Forelimb muscle (tissue), 1 donor: ENCODE measurements at places on chromosomes 1 and 21. TPM values are rescaled to one million over a fixed set of nuclear protein-coding genes. Genes with fewer than 3 reads are reported as not detected.

The TLCD4 gene
- 12.7 TPM for polyA plus RNA-seq

The LYPD8 gene
- not detected for polyA plus RNA-seq

The C1orf141 gene
- not detected for polyA plus RNA-seq

The MAP3K21 gene
- polyA plus RNA-seq: 0.20 TPM

The SPRR1B gene
- not detected for polyA plus RNA-seq

The ATP5PO gene
- polyA plus RNA-seq: 304 TPM

GRCh38 chr1:40690771-40691537, 550 bp upstream of the NFYC start:
- DNase-seq: no peak

- no peak for DNase-seq
Measured at GRCh38 chr1:2575801-2576663, 10.5 kb upstream of the PRXL2B start.

- DNase-seq: no peak
Measured at GRCh38 chr1:173205146-173206051, 1.7 kb downstream of the TNFSF4 start.

DNA sequence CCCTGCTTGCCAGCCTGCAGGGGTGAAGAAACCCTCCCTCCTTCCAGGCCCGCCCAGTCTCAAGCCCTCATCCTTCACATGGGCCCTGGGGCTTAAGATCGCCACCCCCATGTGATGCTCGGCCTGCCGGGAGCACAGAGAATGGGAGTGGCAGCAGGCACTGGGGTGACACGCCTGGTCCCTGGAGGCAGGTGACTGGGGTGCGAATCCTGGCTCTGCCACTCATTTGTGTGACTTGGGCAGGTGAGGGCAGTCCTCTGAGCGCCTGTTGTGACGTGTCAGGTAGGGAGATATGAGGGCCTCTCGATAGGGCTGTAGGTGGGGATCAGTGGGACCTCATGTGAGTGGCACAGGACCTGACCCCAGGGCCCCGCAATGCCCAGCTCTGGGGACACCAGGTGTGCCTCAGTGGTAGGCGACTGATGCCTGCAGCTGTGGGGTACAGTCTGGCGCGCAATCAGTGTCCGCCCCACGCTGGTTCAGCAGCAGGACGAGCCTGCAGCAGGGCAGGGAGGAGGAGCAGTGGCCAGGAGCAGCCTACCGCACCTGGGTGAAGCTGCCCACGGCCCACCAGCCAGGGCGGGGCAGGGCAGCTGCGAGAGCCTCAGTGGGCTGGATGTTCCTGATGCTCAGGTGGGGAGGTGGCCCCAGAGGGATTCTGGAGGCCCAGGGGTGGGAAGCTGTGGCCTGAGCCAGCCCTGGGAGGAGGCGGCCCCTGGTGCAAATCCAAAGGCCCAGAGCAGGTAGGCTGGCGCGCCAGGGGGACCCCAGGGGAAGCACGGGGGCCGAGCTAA, 6.2 kb downstream of the SH2D5 start:
- no peak for DNase-seq

- DNase-seq: no peak
Measured at GRCh38 chr1:161932668-161933067, 91.0 kb downstream of the OLFML2B start.

DNA sequence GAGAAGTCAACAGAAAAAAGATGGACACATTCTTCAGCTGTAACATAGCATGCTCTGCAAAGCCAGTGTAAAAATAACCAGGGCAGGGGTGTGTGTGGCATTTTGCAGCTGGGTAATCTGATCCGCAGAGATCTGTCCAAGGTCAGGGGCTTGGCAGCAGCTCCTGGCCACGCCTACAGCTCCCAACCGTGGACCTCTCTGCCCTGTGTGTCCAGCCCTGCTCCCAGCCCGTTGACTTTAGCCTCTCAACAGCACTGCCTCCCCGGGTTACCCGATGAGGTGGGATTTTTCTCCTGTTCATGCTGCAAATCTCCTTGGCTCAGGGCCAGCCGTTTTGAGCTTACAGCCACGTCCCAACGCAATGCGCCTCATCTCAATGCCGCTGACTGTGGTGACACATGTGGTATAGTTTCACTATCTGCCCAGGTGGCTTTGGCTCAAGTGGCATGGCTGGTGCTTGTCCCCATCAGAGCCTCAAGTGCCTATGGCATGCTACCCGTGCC, 68.1 kb downstream of the VWA5B1 start:
- DNase-seq: no peak

GRCh38 chr1:165403835-165404482, 41.0 kb downstream of the RXRG start:
- DNase-seq: no peak

DNA sequence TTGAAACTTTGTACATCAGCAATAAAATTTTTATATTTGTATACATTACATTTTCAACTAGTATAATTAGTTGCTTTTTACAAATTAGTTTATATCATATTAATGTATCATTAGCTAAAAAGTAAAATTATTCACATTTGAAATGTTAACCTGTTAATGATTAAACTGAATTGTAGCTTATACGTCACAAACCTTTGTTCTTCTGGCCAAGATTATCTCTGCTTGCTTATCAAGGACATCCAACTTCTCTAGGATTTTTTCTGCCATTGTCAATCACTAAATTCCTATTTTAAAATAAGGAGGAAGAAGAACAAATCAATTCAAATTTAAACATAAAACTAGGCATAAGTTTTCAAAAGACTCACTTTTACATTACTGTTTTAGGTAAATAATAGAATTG, 7.8 kb downstream of the C1orf141 start:
- no peak for DNase-seq

GRCh38 chr1:232512712-232513111, 117.2 kb downstream of the SIPA1L2 start:
- no peak for DNase-seq

DNA sequence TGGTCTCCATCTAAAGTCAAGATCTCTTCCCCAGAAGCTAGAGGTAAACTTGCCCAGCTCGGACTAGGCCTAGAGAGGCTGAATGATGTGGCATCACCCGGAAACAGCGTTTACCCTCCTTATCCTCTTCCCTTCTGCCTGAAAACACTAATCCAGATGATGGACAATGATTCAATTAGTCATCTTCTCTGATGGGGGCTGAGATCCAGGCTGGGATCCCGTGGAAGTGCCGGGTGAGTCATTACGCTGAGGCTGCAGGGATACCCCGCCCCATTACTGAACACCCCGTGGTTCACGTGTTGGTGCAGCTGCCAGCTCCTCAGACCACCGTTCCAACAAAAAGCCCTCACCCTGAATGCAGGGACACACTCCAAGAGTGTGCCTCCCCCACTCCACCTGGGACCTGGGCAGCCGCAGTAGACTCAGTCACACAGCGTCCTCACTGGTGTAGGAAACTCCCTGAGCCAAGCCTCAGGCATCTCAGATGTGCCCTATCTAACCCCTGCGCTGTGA, 2.0 kb downstream of the S100A6 start:
- DNase-seq: no peak

- DNase-seq: no peak
Measured at GRCh38 chr1:22527555-22528296, 35.6 kb upstream of the EPHA8 start.

DNA sequence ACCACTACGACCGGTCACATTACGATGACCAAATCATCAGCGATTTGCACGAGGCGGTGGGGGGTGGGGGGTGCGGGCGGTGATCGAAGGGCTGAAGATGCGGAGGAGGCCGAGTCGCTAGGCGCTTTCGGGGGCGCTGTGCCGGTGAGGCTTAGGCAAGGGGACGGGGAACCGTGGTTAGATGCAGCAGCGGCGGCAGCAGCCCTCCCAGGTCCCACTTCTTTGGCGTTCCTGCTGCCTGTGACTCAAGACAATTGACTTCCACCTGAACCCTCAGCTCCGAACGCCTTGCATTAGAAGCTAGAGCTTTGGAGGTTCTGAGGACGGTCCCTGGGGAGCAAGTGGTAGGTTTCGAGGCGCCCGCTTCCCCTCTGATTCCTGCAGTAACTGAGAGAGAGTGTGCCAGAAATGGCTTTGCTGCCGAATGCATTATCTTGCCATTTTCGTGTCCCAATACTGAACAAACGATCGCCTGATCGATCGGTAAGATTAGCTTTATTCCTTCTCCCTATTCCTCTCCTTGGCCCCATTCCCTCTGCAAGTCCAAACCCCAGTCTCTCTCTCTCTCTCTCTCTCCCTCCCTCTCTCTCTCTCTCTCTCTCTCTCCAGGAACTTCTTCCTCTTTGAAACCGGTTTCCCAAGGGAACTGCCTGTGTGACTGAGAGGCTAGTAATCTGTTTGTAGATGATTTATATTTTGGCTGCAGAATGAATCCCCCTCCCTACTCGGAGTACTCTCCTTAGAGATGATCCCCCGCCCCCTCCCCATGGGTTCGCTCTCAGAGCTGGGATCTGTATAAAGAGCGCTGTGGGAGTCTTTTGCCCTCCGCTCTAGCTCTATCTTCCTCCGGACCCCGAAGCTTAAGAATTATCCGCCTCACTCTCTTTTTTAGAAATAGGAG, 735 bp upstream of the BRINP3 start:
- DNase-seq: no peak

DNA sequence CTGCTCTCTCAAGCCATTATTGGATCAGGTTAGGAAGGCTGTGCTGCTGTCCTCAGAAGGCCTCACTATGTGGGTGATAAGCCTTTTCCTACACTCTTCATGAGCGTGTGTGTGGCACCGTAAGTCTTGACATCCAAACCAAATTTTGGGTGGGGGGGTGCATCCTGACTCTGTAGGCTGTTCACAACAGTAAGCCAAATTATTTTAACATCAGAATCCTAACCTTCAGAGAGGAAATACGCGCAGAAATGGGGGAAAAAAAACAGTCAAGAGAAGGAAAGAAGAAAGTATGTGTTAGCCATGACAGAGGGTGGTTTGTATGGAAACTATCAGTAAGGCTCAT, 21.0 kb downstream of the STPG1 start:
- DNase-seq: no peak

DNA sequence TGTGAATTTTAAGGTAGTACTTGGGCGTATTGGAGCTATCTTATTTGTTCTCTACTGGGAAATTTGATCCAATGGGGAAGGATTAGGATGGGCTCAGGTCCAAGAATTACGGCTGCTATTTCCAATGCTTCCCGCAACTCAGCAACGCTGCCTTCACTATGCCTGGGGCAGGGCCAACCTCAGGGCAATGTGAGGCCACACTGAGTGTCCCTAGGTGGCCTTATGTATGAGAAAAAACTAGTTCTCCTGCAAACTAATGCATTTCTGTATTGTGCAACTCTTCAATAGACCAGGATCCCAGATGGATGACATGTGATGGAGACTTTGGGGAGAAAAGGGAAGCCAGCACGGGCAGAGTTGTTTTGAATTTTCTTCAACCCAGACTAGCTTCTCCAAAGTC, 168.1 kb downstream of the DUSP10 start:
- no peak for DNase-seq

- DNase-seq: no peak
Measured at GRCh38 chr1:202063093-202063492, 52.7 kb downstream of the ELF3 start.

DNA sequence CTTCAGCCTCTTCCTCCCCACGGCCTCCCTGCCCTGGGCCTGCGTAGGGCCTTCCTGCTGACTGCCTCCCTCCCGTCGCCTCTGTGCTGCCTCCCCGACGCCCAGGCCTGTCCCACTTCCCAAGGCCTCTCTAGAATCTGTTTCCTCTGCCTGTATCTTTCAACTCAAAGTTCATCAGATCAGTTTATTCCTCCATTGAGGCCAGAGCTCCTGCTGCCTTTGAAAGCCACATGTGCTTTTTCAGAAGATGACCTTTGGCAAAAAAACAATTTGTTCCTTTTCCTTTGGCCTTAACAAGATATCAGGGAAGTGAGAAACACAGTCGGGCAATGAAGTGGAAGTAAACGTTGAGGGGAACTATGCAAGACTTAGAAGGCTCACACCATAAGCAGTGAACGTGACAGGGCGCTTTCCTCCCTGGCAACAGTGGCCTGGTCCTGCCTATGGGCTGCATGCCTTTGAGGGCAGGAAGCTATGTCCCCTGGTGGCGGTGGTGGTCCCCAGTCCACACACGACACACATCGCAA, 85.9 kb downstream of the PSMG1 start:
- DNase-seq: no peak

- DNase-seq: no peak
Measured at GRCh38 chr21:41973861-41974751, 20.3 kb upstream of the C2CD2 start.

DNA sequence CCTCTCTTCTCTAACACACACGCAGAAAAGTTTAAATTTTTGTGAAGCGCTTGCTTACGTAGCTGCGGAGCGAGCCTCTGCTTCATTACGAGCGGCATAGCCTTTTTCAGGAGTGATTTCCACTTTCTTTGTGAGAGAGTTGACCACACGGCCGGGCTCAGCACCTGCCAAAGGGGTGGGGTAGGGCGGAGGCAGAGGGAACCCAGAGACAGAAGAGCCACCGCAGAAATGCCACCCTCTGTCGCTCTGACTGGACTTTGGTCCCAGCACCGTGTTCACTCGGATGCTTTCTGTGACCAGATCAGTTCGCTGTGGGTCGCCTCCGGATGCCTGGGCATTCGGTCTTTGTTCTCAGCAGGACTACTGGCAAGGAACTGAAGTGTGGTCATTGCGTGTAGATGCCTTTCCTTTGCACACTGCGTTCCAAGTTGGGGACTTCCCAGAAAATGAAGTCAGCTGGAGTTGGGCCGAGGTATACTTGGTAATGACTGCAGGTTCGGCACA, 883 bp downstream of the CHODL start:
- no peak for DNase-seq

DNA sequence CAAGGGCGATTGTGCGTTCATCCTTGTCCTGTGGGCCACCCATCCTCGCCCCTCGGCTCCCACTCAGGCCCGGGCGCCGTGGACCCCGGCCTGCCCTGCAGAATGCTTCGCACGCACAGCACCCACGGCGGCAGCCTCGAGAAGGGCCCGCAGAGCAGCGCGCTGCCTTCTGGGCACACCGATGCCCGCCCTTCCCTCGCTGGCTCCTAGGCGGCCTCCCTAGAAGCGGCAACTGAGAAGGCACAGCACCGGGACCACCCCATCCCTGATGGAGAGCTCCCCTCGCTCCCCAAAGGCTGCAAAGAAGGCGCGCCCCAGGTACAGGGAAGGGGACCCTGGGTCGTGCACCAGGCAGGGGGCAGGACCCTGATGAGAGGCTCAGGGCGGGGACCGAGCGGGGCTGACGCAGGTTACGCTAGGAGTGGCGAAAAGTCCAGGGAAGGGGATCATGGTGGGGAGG, 971 bp downstream of the CAPZB start:
- no peak for DNase-seq

DNA sequence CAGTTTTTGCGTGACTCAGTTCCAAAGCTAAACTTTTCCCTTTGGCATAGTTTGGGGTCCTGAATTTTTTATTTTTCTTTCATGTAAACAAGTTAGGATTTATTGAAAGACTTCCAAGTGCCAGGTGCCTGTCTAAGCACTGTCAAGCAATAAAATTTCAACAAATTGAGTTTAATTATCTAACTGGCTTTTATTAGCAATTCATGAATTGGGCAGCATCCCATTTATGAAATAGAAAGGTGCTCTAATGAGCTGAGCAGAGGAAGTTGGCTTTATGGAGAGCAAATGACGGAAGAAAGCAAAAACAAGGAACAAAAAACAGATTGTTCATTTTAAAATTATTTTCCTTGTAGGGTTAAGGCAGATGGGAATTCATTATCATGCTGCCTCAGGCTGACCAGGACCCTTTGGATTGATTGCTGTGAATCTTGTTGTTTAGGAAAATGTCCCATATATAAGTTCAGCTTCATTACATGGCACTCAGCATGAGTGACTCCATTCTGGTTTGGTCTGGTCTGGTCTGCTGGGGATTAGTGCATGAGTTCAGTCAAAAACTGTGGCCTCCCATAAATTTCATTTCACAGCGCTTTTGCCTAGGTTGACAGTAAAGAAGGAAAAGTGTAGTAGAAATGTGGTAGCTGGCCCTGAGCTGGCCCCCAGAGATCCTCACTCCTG, 21.5 kb upstream of the COG2 start:
- DNase-seq: no peak

GRCh38 chr21:45768011-45768739, 124.7 kb downstream of the PCBP3 start:
- no peak for DNase-seq
